BJ (cell line): ENCODE measurements at places on chromosomes 4 and X.

DNA sequence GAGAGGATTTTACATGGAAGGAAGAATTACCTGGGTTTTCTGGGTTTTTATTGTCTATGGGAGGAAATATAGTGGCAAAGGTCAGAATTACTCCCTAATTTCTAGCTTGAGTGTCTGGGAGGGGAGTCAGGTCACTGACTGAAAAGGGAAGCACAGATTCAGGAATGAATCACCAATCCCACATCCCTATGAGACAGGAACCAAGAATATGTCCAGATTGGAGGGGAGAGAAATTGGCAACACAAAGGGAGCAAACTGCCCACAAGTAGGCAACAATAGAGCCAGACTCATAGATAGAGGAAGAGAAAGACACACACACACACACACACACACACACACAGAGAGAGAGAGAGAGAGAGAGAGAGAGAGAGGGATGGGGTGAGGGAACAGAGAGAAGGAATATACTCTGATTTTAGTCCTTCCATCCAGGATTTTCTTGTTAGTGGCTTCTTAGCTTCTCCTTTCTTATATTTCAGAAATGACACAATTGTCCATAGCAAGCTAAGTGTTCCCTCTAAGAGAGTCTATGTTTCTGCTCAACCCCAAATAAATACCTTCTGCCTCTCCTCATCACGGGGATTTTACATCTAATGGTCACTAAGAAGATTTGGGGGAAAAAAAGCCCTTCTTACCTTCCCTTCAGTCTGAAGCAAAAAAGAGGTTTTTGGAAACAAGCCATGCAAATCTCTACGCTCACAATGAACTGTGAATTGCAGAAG, 12.0 kb downstream of the P2RY10 start:
- DNase-seq, result no peak

GRCh38 chrX:3026074-3026815, 15.0 kb upstream of the ARSF start:
- DNase-seq, result no peak

- no peak for DNase-seq
These were observed 227.0 kb downstream of the DTHD1 start for GRCh38 chr4:36508394-36508793.

GRCh38 chrX:42803320-42803719, 25.4 kb upstream of the PPP1R2C start:
- peak; percentile 28 for DNase-seq

- no peak for DNase-seq
These were observed 19.7 kb downstream of the SPIN3 start for GRCh38 chrX:56975611-56976010.
